Stimulated activated CD4-positive, alpha-beta T cell treated with anti-CD3 and anti-CD28 coated beads, TNF-alpha, amount 100 ng/mL, for 48 hours (primary cell): ENCODE measurements at places on chromosomes 2 and 18.

GRCh38 chr18:49393011-49393410 is 67.4 kb downstream of the DYM start:
- DNase-seq: no peak

DNA sequence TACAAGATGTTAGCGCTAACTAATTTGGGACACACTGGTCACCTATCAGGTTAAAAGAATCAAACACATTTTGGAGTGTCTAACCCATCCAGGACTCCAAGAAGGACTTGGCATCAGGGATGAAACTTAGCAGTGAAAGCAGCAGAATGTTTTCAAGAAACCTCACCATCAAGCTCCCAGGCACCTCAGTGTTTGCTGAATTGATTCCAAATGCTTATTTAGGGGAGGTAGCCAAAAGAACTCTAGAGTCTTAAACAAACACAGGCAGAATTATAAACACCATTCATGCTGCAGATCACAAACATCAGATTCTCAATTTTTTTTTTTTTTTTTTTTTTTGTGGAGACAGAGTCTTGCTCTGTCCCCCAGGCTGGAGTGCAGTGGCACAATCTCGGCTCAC is 122.8 kb upstream of the UXS1 start:
- no peak for DNase-seq

GRCh38 chr18:26777351-26778053 is 88.0 kb downstream of the AQP4 start:
- no peak for DNase-seq

GRCh38 chr2:179669196-179669595 is 192.2 kb downstream of the ZNF385B start:
- no peak for DNase-seq

DNA sequence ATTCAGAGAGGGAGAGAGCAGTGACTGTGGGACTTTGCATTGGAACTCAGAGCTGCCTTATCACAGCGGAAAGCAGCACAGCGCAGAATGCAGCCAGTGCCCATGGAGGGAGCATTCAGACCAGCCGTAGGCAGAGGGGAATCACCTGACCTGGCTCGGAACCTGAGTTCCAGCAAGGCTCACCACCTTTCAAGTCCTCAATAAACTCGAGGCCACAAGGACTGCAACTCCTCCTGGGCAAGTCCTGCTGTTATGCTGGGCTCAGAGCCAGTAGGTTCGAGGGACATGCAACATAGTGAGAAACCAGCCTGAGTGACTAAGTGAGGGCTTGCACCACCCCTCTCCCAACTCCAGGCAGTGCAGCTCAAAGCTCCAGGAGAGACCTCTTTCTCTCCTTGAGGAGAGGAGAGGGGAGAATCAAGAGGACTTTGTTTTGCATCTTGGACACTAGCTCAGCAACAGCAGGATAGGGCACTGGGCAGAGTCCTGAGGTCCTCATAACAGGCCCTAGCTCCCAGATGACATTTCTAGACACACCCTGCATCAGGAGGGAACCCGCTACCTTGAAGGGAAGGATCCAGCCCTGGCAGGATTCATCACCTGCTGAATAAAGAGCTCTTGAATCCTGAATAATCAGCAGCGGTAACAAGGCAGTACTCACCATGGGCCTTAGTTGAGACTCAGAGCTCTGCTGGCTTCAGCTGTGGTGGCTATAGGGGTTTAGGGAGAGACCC is 136.8 kb upstream of the OTOS start:
- no peak for DNase-seq

- DNase-seq: no peak
Observed at GRCh38 chr18:58527285-58527951, 101.5 kb downstream of the ALPK2 start.

- DNase-seq: no peak
Observed at GRCh38 chr18:6747646-6748045, 18.1 kb downstream of the ARHGAP28 start.

DNA sequence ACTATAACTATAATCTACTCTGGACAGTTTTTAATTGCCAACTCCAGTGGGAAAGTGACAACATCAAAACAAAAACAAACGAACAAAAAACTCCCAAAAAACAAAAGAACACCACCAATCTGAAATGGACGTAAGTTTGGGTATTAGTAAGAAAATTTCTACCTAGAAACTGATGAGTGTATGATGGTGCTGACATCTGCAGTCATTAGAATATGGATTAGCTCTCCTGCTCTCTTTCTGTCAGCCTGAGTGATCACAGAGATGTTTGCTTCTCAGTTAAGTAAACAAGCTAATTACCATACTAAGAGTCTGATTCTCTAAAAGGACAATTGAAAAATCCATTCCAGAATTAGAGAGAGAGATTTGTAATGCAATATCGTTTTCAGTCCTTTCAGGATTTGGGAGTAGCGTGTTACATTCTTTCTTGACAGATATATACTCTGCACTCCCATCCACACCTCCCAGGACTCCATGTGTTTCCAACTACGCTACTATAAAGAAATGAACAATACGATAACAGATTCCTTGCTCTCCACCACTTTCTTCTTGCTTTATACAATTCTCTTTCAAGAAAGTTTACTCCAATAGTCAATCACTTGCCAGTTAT is 1347.4 kb upstream of the PIK3C3 start:
- DNase-seq: no peak

DNA sequence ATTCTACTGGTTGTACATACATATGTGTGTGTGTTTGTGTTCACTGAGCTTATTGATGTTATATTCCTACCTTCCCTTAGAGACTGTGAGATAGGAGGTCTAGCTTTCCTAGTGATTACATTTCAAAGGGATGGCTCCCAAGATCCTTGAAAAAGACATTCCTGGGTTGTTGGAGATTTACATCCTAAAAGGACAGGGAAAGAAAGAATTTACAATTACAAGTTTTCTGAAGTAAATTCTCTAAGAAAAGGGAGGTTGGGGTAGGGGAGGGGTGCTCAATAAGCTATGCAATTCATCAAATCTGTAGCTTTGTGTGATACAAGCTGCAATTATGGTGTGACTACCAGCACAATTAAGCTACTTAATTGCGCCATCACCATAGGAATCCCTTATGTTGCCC is 284.3 kb downstream of the NUP35 start:
- DNase-seq: no peak

DNA sequence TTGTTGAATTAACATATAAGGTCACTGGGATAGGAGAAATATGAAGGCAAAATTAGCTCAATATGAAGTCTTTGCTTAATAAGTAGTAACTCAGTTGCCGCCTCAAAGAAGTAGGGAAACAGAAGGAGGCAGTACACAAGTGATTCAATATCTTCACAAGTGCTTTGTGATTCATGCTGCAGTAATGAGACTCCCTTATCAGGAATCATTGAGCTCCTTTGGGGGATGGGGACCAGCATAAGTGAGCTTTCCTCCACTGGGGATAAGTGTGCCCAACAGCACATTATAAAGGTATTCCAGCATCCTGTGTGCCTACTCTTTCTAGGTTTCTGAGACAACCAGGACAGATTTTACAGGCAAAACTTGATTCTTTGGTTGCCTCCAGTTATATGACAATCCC is 323.4 kb upstream of the UBE2E3 start:
- no peak for DNase-seq

- no peak for DNase-seq
Observed at GRCh38 chr2:13666582-13667414, 950.1 kb downstream of the TRIB2 start.

DNA sequence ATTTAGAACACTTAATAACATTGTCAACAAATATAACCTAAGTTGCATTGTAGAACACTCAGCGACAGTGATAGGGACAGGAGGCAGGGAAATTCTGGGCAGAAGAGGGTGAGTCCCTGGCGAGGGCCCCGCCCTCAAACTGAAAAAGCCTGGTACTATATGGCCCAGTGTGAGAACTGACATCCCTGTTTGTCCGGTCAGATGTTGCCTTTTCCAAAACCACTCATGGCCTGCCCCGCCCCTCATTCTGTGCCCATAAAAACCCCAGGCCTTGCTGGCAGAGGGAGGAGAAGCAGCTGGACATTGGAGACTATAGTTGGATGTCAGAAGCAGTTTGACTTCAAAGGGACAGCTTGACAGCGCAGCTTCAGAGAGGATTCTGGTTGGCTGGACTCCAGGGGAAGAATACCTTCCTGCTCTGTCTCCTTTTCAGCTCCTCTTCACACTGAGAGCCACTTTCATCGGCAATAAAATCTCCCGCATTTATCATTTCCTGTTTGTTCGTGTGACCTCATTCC is 47.0 kb downstream of the FAM117B start:
- DNase-seq: no peak

DNA sequence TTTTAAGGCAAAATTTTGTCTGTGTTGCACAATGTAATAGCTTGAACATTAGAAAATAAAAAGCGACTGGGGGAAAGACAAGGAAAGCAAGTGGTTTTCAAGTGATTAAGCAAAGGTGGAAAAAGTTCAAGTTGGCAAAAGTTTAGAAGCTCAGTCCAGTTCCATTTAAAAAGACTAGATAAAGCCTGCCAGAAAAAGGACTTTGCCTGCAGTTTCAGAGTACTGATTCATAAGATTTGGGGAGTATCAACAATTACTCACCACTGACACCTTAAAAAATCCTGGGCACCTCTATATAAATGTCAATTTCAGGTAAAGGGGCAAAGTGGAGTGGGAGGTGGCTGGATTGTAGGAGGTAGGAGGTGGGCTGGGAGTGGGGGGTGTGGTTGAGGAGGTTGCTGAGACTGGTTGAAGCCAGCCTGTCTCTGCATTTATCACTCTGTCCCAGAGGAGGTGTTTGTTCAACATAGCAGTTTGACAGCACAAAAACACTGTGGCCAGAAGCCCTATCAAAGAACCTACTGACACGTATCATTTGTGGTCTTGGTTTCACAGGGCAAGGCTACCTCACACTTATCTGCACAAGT is 14.6 kb downstream of the ZEB2 start:
- DNase-seq: no peak

DNA sequence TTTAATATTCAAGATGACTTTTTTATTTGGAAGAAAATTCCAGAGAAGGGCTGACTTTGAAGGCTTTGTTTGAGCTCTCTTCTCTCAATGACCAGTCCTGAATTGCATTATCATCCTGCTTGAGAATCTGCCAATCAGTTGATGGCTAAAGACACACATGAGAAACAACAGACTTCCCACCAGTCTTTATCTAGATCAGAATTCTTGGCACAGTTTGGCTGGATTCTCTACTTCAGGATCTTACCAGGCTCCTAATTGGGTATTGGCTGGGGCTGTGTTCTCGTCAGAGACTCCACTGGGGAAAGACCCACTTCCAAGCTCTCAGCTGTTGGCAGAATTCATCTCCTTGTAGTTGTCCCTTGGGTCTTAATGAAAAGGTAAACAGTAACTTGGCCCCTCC is 86.0 kb downstream of the WDSUB1 start:
- no peak for DNase-seq

DNA sequence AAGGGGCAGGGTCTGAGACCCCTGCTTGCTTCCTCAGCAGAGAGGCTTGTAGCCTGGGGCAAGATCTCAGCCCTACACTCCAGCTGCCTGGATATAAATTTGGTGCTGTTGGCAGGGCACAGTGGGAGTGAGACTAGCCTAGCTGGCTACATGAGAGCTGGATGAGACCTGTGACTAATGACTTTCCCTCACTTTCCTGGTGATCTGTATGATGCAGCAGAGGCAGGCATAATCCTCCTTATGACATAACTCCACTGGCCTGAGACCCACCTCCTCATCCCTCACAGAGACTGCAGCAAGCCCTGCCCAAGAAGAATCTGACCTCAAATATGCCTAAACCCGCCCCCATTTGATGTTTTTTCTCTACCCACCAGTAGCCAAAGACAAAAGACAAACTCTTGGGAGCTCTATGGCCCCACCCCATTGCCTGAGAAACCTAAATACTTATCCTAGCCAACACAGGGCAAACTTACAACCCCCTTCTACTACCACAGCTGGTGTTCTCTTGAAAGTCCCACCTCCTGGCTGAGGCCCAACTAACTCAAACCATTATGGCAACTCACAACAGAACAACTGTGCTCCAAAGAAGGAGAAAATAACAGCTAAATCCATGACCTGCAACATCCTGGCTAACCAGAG is 102.7 kb downstream of the NR4A2 start:
- DNase-seq: no peak

DNA sequence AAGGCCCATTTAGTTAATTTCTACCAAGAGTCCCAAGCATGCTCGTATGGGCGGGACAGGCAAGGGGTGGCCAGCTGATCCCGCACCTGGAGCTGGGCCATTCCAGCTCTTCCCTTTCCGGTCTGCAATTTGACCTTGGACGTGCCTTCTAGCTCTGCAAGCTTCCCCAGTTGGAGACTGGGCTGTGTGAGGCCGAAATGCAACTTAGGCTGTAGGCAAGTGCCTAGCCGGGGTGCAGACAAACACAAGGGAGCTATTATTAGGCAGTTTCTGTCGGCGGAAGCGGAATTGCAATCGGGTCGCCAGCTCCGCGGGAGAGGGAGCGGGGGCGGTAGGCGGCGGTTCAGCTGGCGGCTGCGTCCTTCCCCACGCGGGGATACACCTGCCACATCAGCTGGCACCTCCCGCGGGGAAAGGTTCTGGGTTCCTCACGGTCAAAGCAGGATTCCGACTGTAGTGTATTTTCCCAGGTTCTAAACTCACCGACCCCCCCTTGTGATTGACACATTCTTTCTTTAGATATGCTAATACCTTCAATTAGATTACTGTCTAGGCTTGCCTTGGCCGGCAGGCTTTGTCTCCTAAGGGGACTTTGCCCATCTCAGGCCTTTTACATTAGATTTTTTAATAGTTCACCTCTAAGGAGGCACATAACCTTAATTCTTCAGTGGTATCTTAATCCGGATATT is 17.1 kb upstream of the ZNF532 start:
- DNase-seq: no peak

DNA sequence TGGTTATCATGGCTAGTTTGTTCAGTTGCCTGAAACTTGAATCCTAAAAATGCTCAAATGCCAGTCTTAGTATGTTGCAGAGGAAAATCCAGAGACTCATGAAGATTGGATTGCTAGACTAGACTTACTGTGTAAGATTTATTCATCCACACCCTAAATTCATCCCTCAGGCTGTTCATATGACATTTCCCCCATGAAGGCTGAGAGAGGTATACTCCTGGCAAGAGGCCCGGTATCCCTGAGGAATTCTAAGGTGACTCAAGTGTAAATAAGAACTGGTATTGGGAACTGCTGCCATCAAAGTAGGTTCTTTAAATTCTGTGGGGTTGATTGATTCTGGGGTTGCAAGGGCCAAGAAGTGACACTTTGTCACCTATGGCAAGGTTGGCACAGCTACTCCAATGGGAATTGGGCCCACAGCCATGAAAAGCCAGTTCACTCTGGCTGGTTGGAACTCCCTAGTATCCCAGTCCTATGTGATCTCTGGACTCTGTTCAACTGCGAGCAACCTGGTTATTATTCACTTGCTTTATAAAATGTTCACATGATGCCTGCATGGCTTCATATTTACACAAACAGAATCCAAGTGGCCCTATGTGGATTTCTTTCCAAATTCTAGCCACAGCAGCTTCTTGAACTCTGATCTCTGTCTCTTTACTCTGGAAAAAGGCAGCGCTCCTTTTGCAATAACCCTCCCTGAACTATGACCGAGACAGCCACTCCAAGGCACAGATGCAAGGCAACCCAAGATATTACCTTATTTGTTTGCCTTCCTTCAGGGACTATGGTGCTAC is 429.1 kb downstream of the CBLN2 start:
- no peak for DNase-seq

DNA sequence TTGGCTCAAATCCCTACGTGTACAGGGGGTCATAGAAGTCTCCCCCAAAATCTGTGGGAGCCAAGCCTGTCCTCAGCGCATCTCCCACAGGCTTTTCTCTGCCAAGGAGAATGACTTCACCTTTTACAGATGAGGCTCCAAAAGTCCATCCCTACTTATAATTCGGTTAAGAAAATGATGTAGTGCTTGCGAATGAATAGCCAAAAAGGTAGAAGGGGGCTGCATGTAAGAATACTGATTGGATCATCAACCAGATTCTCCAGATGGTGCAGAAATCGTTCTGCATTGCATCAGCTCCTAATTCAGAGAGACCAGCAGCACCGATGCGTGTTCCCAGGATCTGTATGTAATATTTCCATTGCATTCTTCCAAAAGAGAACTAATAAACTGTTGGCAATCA is 91.9 kb downstream of the EPHA4 start:
- DNase-seq: no peak
